Central memory CD8-positive, alpha-beta T cell (primary cell): ENCODE measurements at places on chromosomes 4 and X.

DNA sequence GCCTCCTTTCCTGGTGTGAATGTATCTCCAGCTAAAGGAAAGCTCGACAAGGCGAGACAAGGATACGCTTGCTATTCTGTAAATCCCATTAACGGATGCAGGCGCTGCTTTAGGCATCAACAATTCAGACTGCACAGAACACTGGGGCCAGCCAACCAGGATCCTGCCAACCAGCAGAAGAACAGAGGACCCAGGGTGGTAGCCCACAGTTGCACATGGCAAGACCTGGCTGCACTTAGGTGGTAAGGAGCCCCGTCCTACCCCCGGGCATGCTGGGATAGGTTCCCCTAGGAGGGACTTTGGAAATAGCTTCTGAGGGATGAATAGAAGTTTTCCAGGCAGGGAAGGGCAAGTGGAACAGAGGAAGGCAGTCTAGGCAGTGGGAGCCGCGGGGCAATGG, 20.7 kb downstream of the PSAPL1 start:
- no peak for DNase-seq

GRCh38 chrX:19024366-19024765, 40.5 kb upstream of the PHKA2 start:
- DNase-seq: no peak

DNA sequence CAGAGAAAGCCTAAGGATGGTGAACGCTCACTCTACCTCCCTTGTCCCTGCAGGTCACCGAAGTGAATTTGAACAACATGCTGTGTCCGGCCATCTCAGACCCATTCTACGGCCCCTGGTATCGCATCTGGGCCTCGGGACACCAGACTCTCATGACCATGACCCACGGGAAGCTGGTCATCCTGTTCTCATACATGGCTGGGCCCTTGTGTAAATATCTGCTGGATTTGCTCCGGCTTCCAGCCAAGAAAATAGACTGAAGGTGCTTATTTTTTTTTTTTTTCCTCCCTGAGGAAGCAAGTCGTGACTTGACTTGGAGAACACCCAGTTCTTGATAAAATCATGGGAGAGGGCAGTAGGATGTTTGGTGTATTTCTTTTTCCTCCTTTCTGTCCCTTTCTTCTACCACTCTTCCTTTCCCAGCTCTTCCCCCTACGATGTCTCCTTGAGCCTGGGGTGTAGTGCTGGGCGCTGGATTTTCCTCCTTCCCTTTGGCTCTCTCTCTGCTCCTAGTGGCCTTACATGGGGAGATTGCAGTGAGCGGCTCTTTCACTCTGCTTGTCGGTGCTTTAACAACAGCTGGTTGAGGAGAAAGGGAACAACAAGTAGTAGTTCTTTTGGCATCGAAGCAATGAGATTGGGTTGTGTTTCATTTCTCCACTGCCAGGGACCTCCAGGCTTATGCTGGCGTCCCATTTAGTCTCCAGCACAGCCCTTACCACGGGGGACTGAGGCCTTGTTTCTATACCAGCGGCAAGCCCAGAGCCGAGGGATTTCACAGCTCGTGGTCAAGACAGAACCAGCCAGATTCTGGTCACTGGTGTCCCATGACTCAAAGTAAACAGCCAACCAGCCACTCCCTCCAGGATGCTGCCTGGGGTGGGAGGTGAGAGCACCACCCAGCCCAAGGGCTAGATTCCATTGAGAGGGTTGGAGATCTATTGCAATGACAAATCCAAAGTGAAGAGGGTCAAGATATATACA, 144.4 kb downstream of the AMMECR1 start:
- no peak for DNase-seq

GRCh38 chrX:16785247-16786138, 773 bp upstream of the TXLNG start:
- no peak for DNase-seq

- DNase-seq: no peak
These were observed 58.8 kb downstream of the USP46 start for GRCh38 chr4:52600275-52600674.

GRCh38 chr4:47155919-47156318, 124.6 kb downstream of the GABRB1 start:
- no peak for DNase-seq

GRCh38 chrX:41526925-41527324, 79.8 kb downstream of the NYX start:
- DNase-seq: no peak

DNA sequence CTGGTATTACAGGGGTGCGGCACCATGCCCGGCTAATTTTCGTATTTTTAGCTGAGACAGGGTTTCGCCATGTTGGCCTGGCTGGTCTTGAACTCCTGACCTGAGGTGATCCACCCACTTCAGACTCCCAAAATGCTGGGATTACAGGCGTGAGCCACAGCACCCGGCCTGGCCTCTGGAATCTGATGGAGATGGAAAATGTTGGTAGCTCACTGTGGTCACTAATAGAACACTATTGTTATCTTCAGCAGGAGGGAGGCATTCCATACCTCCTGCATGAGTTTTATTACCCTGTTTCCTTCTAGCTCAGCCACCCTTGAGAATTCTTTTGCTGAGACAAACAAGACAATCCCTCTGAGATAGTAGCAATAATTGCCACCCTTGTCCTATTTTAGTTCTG, 105.0 kb downstream of the SHROOM3 start:
- DNase-seq: no peak

DNA sequence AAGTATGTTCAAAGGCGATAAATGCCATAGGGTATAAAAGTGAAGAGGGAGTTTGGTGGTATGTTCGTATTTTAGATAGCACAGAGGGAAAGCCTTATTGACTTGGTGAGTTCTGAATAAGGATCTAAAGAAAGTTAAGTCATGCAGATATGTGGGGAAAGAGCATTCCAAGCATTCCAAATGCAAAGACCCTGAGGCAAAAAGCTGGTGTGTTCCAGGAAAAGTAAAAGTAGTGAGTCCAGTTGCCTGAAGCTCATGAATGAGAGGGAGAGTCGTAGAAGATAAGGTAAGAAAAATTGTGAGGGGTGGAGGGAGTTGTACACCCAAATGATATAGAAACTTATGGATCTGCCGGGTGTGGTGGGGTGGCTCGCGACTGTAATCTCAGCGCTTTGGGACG, 426.7 kb downstream of the RPA4 start:
- DNase-seq: no peak

GRCh38 chr4:159237975-159238374, 135.1 kb downstream of the RAPGEF2 start:
- DNase-seq: no peak

DNA sequence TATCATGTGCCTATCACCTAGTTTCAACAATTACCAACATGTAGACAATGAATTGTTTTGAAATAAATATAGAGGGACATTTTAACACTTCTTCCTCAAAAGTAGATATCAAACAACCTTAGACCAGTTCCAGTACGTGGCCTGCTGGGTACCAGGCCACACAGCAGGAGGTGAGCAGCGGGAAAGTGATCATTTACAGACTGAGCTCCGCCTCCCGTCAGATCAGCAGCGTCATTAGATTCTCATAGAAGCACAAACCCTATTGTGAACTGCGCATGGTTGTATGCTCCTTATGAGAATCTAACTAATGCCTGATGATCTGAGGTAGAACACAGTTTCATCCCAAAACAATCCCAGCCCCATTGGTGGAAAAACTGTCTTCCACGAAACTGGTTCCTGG, 6.5 kb downstream of the BBS7 start:
- no peak for DNase-seq

- no peak for DNase-seq
These were observed 9.6 kb upstream of the GRSF1 start for GRCh38 chr4:70849291-70849690.

GRCh38 chr4:122831515-122832196, 5.0 kb downstream of the FGF2 start:
- no peak for DNase-seq

GRCh38 chrX:67558267-67558666, 14.4 kb downstream of the AR start:
- DNase-seq: no peak

GRCh38 chr4:182745237-182745636, 171.9 kb downstream of the DCTD start:
- DNase-seq: no peak

GRCh38 chrX:155061760-155062159, 9.2 kb downstream of the CMC4 start:
- no peak for DNase-seq

DNA sequence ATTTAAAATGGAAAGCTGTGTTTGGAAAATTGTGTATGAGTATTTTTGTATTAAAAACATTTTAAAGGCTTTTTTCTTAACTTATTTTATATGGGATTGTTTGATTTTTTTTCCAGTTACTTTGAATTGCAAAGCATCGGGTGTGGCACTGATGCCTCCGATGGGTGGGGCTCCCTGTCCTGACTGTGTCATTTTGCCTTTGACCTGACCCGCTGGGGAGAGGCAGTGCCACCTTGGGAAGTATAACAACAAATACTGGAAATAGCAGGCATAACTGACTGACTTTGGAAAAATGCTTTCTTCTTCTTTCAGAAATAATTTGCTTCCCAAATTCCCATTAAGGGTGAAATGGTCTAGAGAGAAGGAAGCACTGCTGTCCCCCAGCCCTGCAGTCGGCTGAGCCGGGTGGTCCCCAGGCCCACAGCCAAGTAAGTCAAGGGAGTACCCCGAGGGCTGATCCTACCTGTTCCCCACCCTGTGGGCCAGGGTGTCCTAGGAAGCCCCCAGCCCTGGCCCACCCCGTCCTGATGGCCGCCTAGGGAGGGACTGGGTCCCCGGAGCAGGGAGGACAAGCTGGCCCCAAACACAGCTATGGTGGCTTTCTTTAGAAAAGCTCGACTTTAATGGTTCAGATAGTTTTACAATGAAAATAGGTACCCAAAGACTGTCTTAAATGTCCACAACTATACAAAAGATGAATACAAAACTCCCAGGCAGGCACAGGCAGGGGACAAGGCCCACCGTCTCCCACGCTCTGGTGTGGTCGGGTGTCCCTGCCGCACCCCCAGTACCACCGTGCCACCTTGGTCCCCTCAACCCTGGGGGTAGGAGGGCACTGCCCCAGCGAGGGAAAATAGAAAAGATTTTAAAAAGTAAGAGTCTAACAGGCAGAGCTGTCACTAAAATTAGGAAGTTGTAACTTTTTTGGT, 26.4 kb downstream of the NELFA start:
- DNase-seq: no peak

DNA sequence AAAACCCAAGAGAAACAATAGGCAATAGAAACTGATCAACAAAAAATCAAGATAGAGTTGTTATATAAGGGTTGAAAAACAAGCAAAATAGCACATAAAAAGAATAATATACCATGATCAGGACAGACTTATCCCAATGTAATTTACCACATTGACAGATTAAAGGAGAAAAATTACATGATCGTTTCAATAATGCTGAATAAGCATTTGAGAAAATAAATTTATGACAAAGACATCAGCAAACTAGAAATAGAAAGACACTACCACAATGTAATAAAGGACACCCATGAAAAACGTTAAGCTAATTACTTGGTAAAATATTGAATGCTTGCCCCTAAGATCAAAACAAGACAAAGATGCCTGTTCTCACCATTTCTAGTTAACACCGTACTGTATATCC, 105.6 kb downstream of the ARHGEF9 start:
- no peak for DNase-seq

DNA sequence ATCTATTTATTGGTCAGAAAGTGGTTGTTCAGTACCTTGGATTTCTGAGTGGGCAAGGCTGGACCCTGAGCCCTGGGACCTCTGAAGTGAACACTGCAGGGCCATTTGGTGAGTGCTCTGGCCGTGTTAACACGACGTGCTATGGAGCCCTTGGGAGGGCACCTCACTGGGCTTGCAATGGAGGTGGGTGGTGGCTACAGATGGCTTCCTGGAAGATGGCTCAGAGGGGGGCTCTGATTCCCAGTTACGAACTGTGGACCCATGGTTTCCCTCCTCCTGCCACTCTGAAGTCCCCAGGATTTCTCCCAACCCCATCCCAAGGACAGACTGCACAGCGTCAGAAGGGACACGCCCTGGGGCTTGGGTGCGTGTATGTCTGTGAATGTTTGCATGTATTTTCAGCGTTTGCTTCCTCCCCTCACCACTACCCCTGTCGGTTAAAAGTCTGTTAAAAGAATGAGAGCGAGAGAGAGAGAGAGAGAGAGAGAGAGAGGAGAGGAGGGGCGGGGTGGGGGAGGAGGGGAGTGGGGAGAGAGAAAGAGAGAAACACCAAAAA, 3.7 kb upstream of the RHOH start:
- DNase-seq: no peak

- DNase-seq: no peak
These were observed 29.8 kb downstream of the FAM149A start for GRCh38 chr4:186134257-186134656.
